ENCODE measurements at places on chromosomes 5 and 9.

DNA sequence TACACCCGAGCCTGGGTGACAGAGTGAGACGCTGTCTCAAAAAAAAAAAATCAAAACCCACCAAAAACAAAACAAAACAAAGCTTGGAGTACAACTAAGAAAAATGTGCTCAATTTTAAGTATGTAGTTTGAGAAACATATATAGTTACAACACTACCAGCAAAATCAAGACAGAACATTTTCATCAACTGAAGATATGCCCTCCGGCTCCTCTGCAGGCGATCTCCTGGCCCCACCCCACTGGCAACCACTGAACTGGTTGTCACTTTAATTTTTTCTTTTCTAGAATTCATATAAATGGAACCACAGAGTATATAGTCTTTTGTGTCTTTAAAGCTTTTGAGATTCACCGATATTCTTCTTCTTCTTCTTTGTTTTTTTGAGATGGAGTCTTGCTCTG is 35.0 kb downstream of the CNOT8 start:
- no peak for DNase-seq

DNA sequence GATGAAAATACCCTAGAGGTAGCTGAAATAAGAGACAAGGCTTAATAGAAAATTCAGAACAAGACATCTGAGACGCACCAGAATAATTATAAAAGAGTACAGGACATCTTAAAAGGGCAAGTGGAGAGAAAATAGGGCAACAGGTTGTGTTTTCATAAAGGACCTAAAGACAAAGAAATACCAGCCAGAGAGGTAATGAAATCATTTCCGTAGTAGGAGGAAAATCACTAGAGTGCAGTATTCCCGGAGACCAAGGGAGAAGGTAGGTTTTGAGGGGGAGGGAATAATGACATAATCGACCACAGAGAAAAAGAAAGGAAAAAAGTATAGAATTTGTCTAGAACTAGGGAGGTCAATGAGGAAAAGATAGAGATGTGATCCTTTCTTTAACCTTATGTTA is 26.2 kb upstream of the CTNNAL1 start:
- DNase-seq, result no peak

DNA sequence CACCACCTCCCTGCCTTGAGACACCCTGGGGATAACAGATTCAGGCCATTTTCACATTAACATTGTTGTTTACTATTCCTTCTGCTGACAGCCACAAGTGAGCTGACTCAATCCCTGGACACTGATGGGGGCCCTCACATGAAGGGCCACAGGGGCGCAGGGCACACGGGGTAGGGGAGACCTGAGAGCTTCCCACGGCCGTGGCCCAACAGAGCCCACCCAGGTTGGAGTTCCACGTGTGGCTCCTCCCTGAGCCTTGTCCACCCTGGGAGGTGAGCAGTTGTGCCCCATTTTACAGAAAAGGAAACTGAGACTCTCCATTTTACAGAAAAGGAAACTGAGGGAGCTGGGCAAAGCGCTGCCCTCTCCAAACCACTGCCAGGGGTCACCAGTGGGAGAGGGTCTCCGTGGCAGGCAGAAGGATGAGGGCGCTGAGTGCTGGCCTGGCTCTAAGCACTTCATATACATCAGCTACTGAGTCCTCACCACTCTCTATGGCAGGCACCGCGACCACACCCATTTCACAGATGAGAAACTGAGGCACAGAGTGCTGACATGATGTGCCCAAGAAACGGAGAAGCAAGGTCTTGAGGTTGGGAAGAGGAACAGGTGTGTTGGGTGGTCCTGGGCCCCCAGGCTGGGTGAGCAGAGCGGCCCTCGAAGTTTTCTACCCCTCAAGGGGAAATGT is 2.3 kb downstream of the NINJ1 start:
- DNase-seq, result no peak

DNA sequence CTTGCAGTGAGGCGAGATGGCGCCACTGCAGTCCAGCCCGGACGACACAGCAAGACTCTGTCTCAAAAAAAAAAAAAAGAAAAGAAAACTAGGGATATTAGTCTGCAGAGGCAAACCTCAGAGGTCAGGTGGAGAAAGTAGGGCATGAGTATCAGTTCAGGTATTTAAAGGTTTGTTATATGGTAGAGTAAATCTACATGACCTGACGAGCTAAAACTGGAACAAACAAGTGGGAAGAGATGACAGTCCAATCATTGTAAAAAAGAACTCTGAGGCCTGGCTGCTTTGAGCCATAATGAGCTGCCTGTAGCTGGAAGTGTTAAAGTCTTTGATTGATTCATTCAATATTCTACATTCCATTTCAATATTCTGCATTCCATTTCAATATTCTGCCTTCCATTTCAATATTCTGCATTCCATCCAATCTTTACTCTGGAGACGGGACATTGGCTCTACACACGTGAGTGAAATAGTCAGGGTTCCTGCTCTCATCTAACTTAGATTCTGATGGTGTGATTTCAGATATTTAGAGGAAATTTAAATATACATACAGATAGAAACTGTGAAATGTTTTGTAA is 28.9 kb upstream of the GRAMD2B start:
- DNase-seq, result no peak

- DNase-seq, result no peak
Observed at GRCh38 chr5:94043311-94043710, 301.9 kb upstream of the POU5F2 start.

- DNase-seq, result no peak
Observed at GRCh38 chr5:23763170-23763569, 255.8 kb downstream of the PRDM9 start.

- DNase-seq, result no peak
Observed at GRCh38 chr9:88084357-88085183, 53.7 kb downstream of the SPATA31C2 start.

GRCh38 chr9:76419782-76420380 is 25.7 kb upstream of the RFK start:
- no peak for DNase-seq

DNA sequence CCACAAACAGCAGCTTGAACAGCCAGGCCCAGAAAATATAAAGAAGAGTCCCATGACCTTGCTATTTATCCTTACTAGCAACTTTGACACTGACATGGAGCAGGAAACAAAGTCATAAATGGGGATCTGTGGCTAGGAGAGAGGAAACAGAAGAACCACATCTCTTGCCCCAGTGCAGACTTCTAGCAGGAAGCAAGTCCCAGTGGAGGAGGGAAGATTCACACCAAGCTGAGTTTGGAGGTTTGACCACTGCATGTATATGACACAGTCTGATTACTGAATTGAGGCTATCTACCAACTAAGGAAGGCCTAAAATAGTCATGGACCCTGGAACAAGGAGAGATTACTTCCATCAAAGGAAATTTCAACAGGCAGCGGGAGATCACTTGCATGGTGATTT is 51.4 kb downstream of the CDH6 start:
- DNase-seq, result no peak

DNA sequence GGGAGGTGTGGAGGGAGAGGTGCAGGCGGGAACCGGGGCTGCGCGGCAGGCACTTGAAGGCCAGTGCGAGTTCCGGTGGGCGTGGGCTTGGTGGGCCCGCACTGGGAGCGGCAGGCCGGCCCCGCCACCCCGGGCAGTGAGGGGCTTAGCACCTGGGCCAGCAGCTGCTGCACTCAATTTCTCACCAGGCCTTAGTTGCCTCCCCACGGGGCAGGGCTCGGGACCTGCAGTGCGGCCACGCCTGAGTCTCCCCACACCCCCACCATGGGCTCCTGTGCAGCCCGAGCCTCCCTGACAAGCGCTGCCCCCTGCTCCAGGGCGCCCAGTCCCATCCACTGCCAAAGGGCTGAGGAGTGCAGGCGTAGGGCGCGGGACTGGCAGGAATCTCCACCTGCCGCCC is 284.5 kb downstream of the DEPDC1B start:
- no peak for DNase-seq

DNA sequence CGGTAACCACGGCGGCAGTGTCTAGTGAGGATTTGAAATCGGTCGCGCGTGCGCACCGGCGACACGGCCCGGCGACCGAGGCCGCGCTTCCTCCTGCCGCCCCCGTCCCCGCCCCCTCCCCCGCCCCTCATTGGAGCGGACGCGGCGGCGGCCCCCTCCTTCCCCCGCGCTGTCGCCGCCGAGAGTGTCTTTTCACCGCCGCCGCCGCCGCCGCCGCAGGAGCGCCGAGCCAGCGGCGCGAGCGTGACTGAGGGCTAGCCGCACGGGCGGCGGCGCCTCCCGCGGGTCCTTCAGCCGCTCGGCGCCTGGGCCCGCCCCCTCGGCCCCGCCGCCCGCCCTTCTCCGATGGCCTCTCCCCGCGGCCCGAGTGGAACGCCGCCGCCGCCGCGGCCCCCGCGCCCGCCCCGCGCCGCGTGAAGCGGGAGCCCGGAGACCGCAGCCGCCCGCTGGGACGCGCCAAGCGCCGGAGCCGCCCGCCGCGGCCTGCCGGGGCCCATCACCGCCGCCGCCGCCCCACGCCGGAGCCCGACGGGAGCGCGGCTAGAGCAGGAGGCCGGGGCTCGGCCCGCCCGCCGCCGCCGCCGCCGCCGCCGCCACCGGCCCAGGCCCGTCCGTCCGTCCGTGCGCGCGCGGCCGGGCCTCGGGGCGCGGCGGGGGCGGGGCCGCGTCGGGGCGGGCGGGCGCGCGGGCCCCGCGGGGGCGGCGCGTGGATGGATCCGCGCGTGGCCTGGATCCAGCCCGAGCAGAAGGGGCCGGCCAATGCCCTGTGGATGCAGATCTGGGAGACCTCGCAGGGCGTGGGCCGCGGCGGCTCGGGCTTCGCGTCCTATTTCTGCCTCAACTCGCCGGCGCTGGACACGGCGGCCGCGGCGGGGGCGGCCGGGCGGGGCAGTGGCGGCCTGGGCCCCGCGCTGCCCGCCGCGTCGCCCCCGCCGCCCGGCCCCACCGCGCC is at the start of gene TENT4A:
Gene TENT4A (plus strand): TSS at position 159 of the 952 bp plus-strand sequence. CDS start 552 bp downstream, at position 711.
- DNase-seq, result no peak

DNA sequence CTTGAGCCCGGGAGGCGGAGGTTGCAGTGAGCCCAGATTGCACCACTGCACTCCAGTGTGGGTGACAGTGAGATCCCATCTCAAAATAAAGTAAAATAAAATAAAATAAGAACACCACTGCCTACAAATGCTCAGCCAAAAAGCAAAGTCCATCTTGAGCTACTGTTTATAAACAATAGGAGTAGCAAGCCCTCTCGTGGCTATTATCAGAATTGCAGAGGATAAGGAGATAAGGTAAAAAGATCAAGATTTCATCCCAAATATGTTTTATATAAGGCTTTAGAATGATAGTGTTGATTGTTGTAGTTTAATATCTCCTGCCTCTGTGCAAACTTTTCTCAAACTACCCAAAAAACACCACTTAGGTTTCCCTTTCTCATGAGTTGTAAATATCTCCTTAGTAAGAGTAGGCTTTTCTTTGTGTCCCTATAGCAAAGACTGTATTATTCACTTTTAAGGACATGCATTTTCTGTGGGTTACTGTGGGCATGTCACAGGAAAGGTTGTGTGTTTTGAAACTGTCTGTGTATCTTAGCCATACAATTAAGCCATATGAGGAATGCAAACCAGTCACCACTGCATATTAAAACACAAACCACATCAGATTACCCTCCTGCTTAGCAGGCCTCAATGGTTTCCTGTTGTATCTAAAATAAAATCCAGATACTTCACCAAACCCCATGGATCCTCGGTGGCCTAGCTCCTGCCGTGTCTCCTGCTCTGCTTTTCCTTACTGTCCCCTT is 31.8 kb upstream of the CKS2 start:
- no peak for DNase-seq

DNA sequence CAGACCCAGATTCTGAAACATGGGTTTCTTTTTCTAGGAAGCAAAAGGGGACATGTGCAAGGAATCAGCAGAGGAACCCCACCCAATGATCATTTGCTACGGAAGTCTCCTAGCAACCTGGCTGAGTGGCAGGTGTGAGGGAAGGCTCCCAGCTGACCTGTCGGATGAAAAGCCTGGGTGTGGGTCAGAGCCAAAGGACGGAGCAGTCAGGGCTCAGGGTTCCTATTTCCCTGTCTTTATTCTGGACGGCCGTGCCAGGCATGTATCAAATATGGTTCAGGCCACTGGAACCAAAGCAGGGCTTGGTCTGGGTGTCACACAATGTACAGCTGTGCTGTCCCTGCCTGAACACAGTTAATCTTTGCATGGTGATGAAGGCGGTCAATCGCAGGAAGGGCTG is 20.1 kb downstream of the STK10 start:
- no peak for DNase-seq

DNA sequence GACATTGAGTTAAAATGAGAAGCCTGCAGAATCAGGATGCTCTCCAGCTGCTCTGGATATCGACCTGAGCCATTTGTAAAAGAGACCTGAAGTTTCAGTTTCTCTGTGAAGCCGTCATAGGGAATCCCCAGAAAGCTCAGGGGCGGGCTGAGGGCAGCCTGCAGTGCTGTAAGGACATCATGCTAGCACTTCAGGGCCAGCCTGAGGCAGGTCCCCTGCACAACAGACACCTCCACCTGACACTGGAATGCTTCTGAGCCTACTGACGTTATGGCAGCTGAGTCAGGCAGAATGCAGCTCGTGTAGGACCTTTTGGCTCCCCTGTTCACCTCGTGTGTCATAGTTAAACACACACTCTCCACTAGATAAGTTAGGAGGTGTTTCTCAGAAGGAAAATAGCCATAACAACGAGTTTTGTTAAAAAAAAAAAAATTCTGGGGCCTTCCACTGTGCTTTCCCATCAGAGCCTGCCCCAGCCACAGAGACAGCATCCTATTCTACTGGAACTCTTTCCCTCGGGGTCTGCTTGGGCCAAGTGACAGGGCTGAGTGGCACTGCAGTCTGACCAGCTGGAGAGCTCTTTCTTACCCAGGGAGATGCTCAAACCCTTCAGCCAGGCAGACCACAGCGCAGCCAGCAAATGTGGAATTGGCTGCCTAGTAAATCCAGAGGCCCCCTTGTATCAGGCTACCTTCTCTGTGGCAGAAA is 354.9 kb downstream of the DIRAS2 start:
- DNase-seq, result no peak

GRCh38 chr9:127917603-127918002 is 762 bp upstream of the ST6GALNAC4 start:
- DNase-seq, result no peak

- no peak for DNase-seq
Observed at GRCh38 chr9:24071091-24071490, 245.1 kb upstream of the ELAVL2 start.
